GM19239 (cell line): ENCODE measurements at places on chromosomes 12 and 14.

- DNase-seq = no peak
Observed at GRCh38 chr12:108616941-108617858, 16.5 kb downstream of the SELPLG start.

- no peak for DNase-seq
Observed at GRCh38 chr14:94515856-94516255, 6.6 kb upstream of the SERPINA12 start.

- DNase-seq = no peak
Observed at GRCh38 chr14:61754627-61755381, 7.4 kb upstream of the SNAPC1 start.

DNA sequence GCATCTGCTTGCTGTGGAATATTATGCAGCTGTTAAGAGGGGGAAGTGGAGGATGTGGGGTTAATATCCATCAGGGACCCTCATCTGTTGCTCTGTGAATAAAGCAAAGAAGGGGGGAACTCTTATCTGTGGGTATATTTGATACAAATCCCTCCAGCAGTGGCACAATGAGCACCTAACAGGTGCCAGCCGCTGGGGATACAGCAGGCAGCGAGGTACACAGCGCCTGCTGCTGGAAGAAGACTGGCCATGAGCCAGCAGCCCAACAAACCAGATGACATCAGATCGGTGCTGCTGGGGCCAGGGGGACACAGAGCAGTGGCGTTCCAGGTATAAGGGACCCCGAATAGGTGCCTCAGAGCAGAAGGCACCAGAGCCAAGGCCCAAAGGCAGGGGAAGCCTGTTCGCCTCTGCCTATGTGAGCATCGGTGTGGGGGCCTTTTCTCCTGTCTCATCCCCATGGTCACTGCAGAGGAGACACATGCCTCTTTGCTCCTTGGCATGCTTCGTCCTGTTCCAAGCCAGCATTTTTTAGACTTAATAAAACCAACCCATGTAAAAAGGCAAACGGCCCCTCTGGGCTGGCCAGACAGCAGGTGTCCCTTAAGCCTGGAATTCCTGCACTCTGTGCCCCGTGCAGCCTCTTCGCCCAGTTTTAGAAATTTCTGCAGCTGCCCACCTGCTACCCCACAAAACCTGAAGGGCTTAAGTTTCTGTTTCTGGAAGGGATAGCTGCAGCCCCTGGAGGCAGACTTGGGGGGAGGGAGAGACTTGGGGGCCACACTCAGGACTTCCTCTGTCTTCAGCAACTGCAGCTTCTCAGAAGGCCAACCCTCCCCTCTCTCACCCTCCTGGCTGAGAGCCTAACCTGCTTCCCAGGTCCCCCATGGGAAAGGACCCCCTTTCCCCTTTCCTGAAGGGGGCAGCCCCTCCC lies 1.6 kb upstream of the CKB start:
- no peak for DNase-seq

GRCh38 chr14:100224229-100224866 lies 14.6 kb upstream of the YY1 start:
- DNase-seq = no peak

DNA sequence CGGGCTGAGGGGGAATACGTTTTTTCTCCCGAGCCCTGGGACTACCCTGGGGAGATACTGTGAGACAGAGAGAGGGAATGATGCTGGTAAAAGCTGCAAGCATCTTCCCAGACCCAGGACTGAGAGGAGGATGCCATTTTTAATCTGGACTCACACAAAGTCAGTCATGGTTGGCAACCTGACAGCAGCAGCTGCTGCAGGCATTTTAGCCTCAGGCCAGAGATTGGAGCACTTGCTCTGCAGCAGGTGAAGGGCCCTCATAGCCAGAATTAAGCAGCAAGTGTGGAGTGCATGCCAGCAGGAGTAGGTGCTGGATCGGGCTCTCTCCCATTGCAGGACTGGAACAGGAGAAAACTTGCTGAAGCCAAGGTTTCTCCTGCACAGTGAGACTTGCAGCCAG lies 361.1 kb upstream of the CLEC14A start:
- no peak for DNase-seq

GRCh38 chr14:90839024-90839888 lies 23.0 kb upstream of the TTC7B start:
- DNase-seq = no peak

DNA sequence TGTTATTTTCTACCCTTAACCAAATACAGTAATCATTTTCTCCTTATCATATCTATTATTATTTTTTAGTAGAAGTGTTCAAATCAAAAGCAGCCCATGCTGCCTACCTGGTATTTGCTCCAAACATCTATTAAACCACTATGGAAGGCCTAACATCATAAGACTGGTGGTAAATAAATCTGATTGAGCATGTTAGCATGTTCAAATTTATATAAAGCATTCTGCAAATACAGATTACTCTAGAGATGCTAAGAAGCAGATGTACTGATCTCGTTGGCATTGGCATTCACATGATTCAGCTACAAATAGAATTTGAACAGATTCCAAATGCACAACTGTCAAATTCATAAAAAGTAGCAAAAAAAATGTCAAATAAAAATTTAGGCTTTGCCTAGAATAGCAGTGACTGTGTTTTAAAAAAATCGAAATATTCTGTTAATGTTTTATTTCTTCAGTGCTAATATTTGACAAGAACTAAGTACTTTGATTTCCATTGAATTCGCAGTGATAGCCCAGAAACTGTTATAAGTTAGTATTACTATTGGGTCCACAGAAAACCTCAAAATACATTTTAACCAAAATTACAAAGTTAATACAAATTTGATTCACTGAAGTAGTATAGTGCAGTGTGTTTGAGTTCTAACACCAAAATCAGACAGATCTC lies 9.4 kb upstream of the OSBPL8 start:
- no peak for DNase-seq

DNA sequence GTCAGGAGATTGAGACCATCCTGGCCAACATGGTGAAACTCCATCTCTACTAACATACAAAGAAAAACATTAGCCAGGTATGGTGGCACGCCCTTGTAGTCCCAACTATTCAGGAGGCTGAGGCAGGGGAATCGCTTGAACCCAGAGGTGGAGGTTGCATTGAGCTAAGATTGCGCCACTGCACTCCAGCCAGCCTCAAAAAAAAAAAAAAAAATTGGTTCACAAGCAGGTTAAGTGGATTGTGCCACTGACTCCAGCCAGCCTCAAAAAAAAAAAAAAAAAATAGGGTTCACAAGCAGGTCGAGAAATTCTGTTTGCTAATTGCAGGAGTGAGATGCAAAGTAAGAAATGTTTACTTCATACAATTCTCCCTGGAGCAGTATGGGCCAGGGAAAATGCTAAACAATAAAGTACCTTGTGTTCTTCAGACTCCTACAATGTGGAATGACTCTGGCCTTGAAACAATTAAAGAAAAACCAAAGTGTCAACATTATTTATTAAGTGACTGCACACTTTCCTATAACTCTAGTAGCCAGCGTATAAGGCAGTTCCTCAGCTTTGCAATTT lies 6.1 kb downstream of the EDDM3B start:
- no peak for DNase-seq

- DNase-seq = no peak
Observed at GRCh38 chr12:52383331-52383730, 2.1 kb downstream of the KRT84 start.

DNA sequence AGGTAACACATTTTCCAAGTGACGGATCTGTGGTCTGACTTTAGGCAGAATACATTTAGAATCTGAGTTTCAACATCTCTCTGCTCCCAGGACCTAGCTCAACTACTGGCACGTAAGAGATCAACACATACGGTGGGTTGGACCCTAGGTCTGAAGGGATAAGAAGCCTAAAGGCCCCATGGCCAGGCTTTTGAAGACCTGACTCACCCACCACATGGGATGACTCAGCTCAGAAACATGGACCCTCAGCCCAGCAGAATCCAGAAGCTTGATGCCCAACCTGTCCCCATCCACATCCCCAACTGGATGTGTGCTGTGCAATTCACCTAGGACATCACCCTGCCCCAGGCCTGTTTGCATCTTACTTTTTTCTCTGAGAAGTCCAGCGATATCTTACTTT lies 770.2 kb downstream of the BCL11B start:
- DNase-seq = no peak

DNA sequence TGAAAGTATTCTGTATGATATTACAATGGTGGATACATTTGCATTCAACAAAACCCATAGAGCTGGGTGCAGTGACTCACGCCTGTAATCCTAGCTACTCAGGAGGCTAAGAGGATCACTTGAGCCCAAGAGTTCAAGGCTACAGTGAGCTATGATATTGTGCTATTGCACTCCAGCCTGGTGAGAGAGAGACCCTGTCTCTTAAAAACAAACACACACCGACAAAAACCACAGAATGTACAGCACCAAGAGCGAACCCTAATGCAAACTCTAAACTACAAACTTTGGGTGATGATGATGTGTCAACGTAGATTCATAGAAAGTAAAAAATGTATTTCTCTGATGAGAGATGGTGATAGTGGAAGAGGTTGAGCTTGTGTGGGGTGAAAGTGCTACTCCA lies 8.6 kb downstream of the CAPRIN2 start:
- no peak for DNase-seq

- DNase-seq = no peak
Observed at GRCh38 chr12:31872831-31873604, 86.2 kb upstream of the RESF1 start.

GRCh38 chr14:47365233-47365632 lies 310.2 kb downstream of the MDGA2 start:
- DNase-seq = no peak
